ENCODE measurements at places on chromosomes 1 and 21.

- DNase-seq = no peak
These were observed 42.3 kb downstream of the DUSP10 start for GRCh38 chr1:221699577-221699976.

DNA sequence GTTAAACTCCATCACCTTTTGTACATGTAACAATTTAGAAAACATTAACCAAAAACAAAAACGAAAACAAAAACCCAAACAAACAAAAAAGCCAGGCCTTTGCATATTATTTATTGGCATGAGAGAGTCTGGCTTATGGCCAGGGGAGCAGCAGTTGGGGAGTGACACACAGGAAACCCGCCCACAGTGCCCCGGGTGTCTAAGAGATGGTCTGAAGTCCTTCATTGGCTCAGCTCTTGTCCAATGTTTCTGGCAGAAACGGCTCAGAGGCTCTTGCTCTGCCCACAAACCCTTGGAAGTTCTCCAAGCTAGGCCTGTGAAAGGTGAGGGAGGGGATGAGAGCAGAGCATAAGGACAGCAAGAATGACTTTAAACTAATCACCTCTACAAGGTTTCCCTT, 131.5 kb downstream of the CNIH3 start:
- DNase-seq = no peak

DNA sequence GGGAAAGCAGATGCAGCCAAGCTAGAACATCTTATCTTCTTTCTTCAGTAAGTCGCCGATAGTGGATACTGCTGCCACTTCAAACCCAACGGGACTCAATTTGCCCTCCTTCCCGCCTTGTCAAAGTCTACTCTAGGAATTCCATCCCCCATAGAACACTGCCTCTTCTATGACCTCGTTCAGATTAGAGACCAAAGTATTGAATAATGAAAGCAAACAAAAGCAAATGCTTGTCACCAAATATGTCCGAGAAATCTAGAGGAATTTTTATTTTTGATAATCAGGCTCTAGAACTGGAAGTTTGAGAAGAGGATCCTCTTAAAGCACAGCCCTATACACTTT, 853 bp upstream of the RRAGC start:
- no peak for DNase-seq

DNA sequence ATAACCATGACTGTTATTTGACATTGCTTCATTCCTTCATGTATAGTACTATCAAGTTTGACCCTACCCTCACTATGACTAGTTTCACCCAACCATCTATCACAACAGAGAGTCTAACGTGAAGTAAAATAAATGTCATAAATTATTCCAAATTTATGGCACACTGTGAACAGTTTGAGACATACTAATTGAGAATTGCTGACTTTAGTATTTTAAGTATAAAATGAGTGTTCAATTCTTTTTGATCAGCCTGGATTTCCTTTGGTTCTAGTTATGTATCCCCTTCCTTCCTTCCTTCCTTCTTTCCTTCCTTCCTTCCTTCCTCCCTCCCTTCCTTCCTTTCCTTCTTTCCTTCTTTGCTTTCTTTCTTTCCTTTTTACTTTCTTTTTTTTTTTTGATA, 14.5 kb downstream of the CR1 start:
- no peak for DNase-seq

Measured in effector CD4-positive, alpha-beta T cell (primary cell).